ENCODE measurements at places on chromosomes 4 and X.

DNA sequence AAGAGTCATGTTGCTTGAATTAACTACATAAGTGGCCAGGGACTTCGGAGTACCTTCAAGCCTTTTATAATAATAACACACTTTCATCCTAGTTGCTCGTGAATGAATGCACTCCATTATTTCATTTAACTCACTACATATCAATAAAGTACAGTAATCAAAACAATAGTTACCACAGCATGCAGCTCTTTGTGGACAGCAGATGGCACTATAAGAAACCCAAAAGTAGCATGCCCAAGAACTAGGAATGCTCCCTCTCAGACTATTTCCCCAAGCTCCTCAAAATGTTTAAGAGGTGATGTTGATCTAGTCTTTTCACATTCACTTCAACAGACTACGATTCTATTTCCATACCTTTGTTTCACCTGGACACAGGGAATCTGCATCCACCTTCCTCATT is 500.8 kb upstream of the DIAPH2 start:
- no peak for DNase-seq

GRCh38 chr4:117811731-117812130 is 222.6 kb upstream of the NDST3 start:
- DNase-seq = no peak

DNA sequence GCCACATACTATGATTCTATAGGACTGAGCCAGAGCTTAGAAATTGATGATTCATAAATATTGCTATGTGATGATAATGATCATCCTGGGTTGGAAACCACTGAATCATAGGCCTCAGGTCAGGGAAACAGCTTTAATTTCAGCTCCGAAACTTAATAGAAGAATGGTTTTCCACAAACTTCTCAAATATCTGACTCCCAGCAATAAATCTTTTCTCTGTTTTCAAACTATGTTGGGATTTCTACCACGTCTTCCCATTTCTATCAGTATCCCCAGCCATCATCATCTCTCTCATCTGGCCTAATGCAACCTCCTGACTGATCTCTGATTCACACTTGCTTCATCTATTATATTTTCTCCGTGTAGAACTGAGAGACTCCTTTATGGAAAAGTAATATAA is 521.8 kb upstream of the AGA start:
- no peak for DNase-seq

DNA sequence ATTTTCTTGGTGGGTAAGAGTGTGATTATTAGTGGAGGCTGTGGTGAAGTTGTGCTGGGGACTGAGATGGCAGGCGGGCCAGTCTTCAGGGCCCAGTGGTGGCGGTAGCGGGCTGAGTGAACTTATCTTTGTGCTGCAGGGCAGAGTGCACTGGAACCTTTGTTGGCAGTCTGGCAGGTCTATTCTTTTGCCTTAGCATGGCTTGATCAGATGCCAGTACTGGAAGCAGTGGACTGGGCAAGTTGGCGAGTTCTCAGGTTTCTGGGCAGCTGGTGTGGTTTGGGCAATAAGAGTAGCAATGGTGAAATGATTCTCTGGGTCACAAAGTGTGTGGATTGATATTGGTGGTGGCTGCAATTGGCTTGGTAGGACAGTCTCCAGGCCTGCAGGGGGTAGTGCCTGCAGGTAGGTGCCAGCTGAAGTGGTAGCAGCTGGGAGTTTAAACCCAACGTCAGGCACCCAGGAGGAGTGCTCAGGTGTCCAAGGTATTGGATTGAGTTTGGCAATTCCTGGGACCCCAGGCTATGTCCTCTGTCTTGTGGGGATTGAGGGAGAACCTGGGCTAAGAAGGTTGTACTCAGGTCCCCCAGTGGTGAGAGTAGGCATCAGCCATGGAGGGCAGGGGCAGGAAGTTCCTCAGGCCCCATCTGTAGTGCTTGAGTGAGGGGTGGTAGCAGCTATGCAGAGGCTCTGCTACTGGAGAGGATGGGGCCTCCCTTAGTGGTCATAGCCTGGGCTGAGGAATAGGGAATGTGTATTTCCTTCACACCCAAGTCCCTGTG is 34.9 kb upstream of the SLC25A14 start:
- no peak for DNase-seq

DNA sequence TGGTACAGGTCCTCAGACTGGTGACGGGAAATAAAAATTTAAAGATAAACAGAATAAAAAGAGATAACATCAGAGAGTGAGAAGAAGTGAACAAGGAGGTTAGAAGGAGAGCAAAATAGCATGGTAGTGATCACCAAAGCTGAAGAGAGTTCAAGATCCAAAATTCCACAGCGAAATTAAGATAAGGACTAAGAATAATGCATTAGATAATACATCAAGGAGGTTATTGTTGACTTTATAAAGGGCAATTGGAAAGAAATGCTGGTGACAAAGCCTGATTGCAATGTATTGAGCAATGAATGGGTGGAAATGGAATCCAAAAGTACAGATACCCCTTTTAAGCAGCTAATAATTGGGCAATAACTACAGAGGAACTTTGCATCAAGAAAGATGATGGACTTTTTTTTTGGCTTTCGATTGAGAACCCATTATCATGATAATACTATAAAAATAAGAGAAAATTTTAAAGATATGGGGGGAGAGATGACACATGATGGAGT is 101.6 kb upstream of the MAP9 start:
- no peak for DNase-seq

All from AG04450 (cell line).